Large intestine (tissue), 12 donors: ENCODE measurements at places on chromosomes 11 and 22. TPM values are rescaled to one million over a fixed set of nuclear protein-coding genes. Genes with fewer than 3 reads are reported as not detected.

DNA sequence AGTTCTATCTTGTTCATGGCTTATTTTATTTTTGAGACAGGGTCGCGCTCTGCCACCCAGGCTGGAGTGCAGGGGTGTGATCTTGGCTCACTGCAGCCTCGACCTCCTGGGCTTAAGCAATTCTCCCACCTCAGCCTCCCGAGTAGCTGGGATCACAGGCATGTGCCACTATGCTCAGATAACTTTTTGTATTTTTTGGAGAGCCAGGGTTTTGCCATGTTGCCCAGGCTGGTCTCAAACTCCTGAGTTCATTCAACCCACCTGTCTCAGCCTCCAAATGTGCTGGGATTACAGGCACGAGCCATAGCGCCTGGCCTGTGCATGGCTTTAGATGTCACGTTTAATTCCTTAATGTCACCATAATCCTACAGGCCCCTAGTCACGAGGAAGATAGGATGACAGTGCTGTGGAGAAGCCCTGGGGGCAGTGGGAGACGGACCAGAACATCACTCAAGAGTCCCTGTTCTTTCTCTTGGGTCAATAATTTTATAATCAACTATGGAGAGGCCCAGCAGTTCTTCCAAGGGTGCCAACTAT is 99.5 kb downstream of the RDX start:
- no peak for DNase-seq

DNA sequence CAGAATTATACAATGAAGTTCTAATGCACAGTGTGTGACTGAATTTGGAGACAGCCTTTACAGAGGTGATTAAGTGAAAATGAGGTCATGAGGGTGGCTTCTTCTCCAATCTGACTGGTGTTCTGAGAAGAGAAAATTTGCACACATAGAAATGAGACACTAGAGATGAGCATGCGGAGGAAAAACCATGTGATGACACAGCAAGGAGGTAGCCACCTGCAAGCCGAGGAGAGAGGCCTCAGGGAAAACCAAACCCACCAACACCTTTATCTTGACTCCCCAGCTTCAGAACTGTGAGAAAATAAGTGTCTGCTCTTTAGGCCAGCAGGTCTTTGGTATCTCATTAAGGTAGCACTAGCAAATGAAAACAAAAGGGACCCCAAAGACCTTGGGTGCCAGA is 93.2 kb downstream of the GGTLC2 start:
- DNase-seq = no peak

DNA sequence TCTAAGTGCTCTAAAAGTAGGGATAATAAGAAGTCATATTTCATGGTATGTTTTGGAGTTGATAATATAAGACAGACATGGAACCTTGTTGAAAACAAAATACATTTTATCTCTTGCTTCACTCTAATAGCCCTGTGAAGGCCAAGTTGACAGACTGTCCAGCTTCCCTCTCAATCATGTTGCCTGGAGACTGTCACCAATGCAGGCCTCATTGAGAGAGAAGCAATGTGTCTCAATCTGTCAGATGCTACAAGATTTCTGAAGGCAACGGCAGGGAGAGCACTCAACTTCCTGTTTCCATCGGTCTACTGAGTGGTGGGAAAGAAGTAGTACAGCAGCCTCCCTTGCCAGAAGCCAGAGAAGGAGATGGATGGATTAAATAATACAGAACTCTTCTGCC is 23.6 kb upstream of the FJX1 start:
- no peak for DNase-seq

The MN1 gene
- polyA plus RNA-seq = 5.8 TPM

The TTC17 gene
- polyA plus RNA-seq = 152 TPM

The JAM3 gene
- 15.7 TPM for polyA plus RNA-seq

The ELFN2 gene
- 0.27 TPM for polyA plus RNA-seq

DNA sequence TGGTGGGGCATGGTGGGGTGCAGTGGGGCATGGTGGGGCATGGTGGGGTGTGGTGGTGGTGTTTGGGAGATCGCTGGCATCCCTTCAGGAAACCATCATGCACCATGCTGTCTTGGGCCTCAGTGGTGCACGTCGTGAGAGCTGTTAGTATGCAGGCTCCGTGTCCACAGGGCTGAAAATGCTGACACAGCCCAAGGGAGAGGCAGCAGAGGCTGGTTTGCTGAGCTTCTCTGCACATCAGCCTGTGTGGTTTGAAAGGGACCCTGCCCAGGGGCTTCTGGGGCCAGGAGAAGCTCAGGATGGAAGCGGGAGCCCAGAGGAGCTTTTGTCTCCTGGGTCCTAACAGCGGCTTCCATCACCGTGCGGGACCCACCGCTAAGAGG is 30.2 kb downstream of the MUC5B start:
- no peak for DNase-seq
